ENCODE measurements at places on chromosomes 1 and 21.

- no peak for DNase-seq
Observed at GRCh38 chr1:104294259-104294658, 544.6 kb downstream of the AMY1C start.

- no peak for DNase-seq
Observed at GRCh38 chr1:17883136-17883535, 128.0 kb downstream of the ACTL8 start.

GRCh38 chr1:104468282-104468681 lies 718.6 kb downstream of the AMY1C start:
- DNase-seq: no peak

DNA sequence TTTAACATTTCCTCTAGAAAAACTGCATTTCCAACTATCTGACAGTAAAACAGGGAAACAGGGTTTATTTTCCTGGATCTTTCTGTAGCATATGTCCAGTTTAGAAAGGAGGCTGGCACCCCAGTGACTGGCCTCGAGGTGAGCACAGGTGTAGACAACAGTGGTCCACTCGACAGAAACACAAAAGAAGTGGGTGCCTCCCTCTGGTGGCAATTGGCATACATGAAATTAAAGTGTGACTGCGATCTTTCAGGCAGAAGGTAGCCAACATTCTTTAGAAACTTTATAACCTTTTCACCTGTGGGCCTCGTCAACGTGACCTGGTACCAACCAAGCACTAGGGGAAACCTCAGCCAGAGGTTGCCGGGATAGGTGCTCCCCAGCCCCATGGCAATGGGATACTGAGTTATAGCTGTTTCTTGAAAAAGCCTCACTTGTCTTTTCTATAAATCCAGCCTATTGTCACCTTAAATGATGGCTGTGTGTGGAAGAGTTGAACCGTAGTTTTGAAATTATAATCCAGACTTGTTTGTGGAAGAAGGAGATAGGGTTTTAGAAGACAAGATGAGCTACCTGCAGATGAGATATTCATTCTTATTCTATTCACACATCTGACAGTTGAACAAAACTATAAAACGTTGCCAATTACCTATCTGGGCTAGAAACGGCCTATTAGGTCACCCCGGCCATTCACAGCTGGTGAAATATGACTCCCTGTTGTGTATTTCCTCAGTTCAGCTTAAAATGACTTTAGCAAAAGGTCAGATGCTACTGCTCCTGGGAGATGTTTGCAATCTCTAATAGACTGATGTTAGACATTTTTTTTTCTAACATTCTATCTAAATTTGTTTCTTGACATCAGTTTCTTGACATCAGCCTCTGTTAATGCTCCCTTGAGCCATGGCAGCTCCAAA lies 44.3 kb downstream of the PCP4 start:
- no peak for DNase-seq

- DNase-seq: no peak
Observed at GRCh38 chr1:187465441-187465840, 636.7 kb downstream of the PLA2G4A start.

GRCh38 chr1:34019741-34020552 lies 145.1 kb downstream of the CSMD2 start:
- DNase-seq: no peak

GRCh38 chr1:111422546-111423391 lies 4.8 kb downstream of the OVGP1 start:
- no peak for DNase-seq

All from activated T-helper 1 cell treated with anti-CD3 and anti-CD28 coated beads, Interleukin-2, amount 50 U/mL, for 16 hours (primary cell).